ENCODE measurements at places on chromosomes 3 and 15. TPM values are rescaled to one million over a fixed set of nuclear protein-coding genes. Genes with fewer than 3 reads are reported as not detected.

BBS4 gene
- 45.5 TPM for total RNA-seq

TGFBR2 gene
- 98.7 TPM for total RNA-seq

SLC15A2 gene
- total RNA-seq = 18.2 TPM

TRPC1 gene
- 28.9 TPM for total RNA-seq

IL5RA gene
- 0.31 TPM for total RNA-seq

TUBGCP4 gene
- total RNA-seq = 13.2 TPM
